ENCODE measurements at places on chromosomes 11 and 22. TPM values are rescaled to one million over a fixed set of nuclear protein-coding genes. Genes with fewer than 3 reads are reported as not detected.

The SPDYC gene
- total RNA-seq, result not detected

The USP2 gene
- 0.84 TPM for total RNA-seq

The FUT4 gene
- total RNA-seq, result 3.5 TPM

The UPK2 gene
- not detected for total RNA-seq

The OR5B17 gene
- total RNA-seq, result not detected

The TIMM8B gene
- total RNA-seq, result 48.6 TPM

The ESRRA gene
- 25.1 TPM for total RNA-seq

The NEFH gene
- 2.1 TPM for total RNA-seq

The PRR33 gene
- total RNA-seq, result not detected

The PTPRJ gene
- 6.4 TPM for total RNA-seq

The SBF2 gene
- total RNA-seq, result 26.9 TPM

The MMP13 gene
- total RNA-seq, result not detected

The SERHL2 gene
- 3.0 TPM for total RNA-seq

The MYOD1 gene
- total RNA-seq, result not detected

The FAT3 gene
- total RNA-seq, result 0.59 TPM

The APOBEC3A gene
- total RNA-seq, result not detected

The NAALADL1 gene
- 41.6 TPM for total RNA-seq

The POTEH gene
- not detected for total RNA-seq

The IFITM5 gene
- total RNA-seq, result not detected

The OR52E8 gene
- total RNA-seq, result not detected

The SERPING1 gene
- 56.3 TPM for total RNA-seq

The OR5T2 gene
- total RNA-seq, result not detected

The OR56A1 gene
- not detected for total RNA-seq

The MIEF1 gene
- total RNA-seq, result 24.8 TPM

The OR10A2 gene
- not detected for total RNA-seq

The GAL3ST1 gene
- total RNA-seq, result 0.17 TPM

The ANKK1 gene
- total RNA-seq, result not detected

The PANX3 gene
- not detected for total RNA-seq

The NXPE1 gene
- not detected for total RNA-seq

The MYO7A gene
- not detected for total RNA-seq

The OR8G5 gene
- not detected for total RNA-seq

The CFAP300 gene
- 3.3 TPM for total RNA-seq

The SCGB1D2 gene
- total RNA-seq, result not detected

The KRTAP5-8 gene
- total RNA-seq, result not detected

The LINC01488 gene
- total RNA-seq, result not detected

The PDE3B gene
- total RNA-seq, result 2.8 TPM

The NPAS4 gene
- not detected for total RNA-seq

The VSIG10L2 gene
- not detected for total RNA-seq

The TMEM41B gene
- 31.4 TPM for total RNA-seq

The RHOG gene
- 52.5 TPM for total RNA-seq

The UPK3A gene
- total RNA-seq, result not detected

The C22orf31 gene
- total RNA-seq, result not detected

The OR52I2 gene
- not detected for total RNA-seq

The MS4A8 gene
- not detected for total RNA-seq

The BIK gene
- total RNA-seq, result 0.30 TPM

The SGSM1 gene
- total RNA-seq, result not detected

The SF1 gene
- total RNA-seq, result 187 TPM

The SOX10 gene
- total RNA-seq, result not detected

The DMC1 gene
- 2.4 TPM for total RNA-seq

The RAG2 gene
- total RNA-seq, result not detected

The SYT7 gene
- total RNA-seq, result 0.67 TPM

The BLID gene
- 1.5 TPM for total RNA-seq

The PGA5 gene
- not detected for total RNA-seq

The APOL4 gene
- total RNA-seq, result not detected

The SCT gene
- total RNA-seq, result not detected

The FIBIN gene
- 12.1 TPM for total RNA-seq

The EMID1 gene
- total RNA-seq, result 0.30 TPM

The MS4A15 gene
- not detected for total RNA-seq

The MPZL2 gene
- not detected for total RNA-seq

The OR4C12 gene
- total RNA-seq, result not detected
